ENCODE measurements at places on chromosomes 11 and 22.

GRCh38 chr11:131602431-131602830, 232.0 kb downstream of the NTM start:
- no peak for DNase-seq

DNA sequence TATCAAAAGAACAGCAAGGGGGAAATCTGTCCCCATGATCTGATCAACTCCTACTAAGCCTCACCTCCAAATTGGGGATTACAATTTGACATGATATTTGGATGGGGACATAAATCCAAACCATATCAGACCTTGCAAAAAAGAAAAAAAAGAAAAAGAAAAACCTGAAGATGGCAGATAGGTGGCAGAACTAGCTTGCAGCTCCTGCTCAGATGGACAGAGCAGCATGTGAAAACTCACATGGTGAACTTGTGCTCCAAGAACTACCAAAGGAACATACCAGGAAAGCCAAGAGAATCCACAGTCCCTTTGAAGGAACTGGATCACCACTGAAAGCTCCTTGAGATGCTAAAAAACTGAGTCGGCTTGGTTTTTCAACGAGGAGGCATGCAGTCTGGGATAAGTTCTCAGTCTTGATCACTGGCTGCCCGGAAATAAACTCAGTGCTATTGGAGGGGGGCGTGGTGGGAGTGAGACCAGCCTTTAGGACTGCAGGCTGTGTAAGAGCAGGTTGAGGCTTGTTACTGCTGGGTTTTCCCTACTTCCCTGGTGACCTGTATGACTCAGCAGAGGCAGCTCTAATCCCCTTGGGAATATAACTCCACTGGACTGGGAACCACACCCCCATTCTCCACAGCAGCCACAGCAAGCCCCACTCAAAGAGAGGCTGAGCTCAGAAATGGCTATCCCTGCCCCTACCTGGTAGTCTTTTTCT, 358.3 kb upstream of the ARHGAP42 start:
- no peak for DNase-seq

DNA sequence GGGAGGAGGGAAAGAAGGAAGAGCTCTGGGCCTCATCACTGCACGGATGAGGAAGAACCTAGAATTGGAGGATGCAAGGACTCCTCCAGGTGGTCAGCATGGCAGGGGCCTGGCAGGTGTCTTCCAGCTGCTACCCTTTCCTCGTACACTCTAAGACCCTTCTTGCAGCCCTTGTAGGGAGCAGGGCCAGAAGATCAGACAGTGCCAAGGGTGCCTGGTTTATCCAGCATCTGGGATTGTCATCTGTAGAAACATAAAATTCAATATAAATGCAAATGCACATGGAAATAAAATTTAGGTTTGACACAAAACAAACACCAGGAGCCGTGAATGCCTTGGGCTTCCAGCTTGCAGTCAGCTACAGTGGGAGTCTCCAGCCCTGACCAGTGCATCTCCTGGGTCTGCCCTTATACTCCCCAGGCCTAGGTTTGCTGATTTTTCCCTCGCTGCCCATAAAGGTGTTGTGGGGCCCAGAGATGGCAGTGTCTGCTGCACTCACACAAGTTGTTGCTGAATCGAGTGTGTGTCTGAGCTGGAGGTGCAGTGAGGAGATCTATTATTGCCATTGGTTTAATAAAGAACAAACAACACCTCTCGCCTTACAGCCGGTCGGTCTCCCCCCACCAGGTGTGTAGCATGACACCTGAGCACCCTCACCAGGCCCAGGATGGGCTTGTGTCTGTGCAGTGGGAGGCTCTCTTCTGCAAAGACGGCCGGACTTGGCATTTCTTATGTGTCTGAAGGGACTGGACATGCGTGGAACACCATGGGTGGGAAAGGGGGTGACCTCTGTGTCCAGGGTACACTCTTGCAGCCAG, 87.1 kb downstream of the BCR start:
- no peak for DNase-seq

- peak; percentile 44 for DNase-seq
Measured at GRCh38 chr22:30947173-30947815, 21.3 kb downstream of the MORC2 start.

DNA sequence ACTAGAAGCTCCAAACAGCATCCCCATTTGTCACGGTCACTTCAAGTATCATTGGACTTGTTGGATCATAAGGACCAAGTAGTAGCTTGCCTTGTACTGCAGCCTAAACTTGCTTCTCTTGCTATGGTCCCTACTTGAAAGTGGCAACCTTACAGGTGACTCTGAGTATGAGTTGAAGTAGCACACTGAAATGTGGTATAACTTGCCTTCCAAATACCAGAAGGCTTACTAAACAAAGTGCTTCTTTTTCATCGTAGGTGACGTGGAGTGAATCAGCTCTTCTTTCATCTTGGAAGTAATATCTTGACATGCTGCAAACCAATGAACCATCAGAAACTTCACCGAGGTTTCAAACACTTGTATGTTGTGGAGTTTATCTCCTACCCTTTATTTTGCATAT, 169.0 kb upstream of the DDI1 start:
- DNase-seq: no peak

GRCh38 chr11:111069066-111069465, 176.5 kb upstream of the POU2AF2 start:
- DNase-seq: no peak

GRCh38 chr11:76621466-76621865, 49.1 kb downstream of the LRRC32 start:
- no peak for DNase-seq

DNA sequence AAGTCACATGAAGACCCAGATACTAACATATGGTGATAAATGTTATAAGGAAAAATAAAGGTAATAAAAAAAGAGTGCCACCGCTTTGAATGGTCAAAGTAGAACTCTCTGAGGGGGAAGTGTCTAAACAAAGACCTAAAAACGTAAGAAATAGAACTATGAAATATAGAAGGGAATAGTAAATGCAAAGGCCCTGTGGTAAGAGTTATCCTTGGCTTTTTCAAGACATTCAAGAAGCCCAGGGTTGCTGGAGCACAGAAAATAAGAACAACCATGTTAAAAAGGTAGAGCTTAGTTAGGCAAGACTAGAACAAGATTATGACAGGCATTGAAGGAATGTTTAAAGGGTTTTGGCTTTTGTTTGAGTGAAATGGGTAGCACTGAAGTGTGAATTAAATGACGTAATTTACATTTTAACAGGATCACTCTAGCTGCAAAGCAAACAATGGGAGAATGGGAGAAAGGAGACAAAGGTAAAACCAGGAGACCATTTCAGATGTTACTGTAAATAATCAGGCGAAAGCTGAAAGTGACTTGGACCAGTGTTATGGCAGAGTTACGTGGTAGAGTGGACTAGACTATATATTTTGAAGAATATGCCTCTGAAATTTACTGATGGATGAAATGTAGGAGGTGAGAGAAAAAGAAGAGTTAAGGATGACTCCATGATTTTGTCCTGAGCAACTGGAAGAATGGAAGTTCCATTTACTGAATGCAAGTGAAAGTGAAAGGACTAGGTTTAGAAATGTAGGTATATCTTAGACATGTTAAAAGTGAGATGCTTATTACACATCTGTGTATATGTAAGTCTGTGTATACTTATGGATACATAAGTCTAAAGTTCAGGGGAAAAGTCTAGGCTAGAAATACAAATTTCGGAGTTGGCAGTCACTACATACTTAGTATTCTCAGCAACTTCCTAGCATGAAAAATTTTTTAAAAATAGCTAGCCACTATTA, 28.5 kb downstream of the BTBD10 start:
- no peak for DNase-seq

GRCh38 chr22:30859714-30860095, 108.9 kb downstream of the MORC2 start:
- DNase-seq: no peak

DNA sequence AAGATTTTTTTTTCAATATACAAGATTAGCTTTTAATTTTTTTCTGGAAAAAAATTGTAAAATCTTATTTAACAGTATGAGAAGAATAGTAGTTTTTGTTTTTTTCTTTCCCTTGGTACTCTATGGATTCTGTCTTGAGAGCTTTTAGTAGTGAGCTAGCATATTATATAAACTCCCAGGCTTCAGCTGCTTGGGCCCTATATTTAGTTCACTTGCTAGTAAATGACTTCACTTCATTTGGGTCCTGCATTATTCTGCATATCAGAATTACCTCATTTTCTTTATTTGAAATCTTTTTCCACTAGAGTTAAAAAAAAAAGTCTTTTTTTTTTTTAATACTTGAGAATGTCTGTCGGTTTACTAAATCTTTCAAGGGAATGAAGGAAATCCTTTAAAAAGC, 33.1 kb downstream of the HIPK3 start:
- no peak for DNase-seq
